ENCODE measurements at places on chromosomes 4 and X.

DNA sequence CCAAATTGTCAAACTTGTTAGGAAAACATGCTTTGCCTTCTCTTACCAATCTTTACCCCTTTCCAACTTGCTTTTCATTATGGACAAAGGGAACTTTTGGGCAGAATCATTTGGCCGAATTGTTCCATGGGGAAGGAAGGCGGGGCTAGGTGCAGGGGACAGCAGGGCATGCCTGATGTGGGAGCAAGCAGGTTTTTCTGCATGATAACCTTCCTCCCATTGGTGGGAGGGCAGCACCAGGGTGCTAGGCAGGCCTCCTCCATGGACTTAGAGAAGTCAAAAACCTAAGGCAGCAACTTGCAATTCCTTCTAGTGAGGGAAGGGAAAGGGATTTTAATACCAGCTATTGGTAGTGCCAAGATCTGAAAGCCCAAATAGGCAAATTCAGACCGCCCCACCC, 260.5 kb downstream of the MAPK10 start:
- no peak for DNase-seq

DNA sequence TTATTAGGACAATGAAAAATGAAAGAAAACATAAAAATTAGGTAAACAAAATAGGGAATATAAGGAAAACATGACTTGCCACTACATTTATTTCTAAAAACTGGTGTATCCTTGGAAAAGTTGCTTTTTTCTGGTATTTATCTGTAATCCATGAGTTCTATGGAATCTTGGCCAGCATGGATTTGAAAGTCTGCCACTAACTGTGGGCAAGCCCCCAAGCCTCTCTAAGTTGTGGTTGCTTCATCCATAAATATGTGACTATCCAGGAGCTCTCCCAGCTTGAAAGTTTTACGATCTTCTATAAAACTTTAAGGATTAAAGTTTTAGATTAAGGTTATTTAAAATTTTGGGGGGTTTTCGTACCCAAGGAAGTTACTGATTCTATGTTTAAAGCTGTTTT, 21.8 kb downstream of the RPS6KA3 start:
- DNase-seq: no peak

DNA sequence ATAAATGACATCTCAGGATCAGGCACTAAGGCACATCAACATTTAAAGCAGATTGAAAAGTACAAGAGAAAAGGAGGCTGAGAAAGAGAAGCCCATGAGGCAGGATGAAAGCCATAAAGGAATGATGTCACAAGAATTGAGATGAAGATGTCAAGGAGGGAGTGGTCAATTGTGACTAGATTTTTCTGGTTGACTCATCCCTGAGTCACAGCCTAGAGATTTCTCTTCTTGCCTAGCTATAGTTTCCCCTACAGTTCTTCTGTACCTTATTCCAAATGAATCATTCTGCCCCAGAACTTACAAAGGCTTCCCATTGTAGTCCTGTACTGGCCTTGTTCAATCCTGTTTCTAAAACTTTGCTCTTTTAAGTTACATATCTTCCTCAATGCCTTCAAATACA, 3.4 kb upstream of the USP53 start:
- no peak for DNase-seq

GRCh38 chr4:47065051-47065481, 33.7 kb downstream of the GABRB1 start:
- peak; percentile 89 for DNase-seq

- no peak for DNase-seq
Observed at GRCh38 chr4:123671636-123672404, 275.2 kb downstream of the SPRY1 start.

DNA sequence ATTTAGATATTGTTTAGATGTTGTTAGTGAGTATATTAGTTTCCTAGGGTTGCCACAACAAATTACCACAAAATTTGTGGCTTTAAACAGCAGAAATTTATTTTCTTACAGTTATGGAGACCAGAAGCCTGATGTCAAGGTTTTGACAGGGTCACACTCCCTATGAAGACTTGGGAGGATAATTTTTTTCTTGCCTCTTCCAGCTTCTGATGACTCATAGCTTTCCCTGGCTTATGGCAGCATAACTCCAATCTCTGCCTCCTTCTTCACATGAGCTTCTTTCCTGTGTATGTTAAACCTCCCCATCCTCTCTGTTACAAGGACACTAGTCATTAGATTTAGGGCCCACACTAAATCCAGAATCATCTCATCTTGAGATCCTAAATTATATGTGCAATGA, 20.9 kb upstream of the RAB40A start:
- no peak for DNase-seq

DNA sequence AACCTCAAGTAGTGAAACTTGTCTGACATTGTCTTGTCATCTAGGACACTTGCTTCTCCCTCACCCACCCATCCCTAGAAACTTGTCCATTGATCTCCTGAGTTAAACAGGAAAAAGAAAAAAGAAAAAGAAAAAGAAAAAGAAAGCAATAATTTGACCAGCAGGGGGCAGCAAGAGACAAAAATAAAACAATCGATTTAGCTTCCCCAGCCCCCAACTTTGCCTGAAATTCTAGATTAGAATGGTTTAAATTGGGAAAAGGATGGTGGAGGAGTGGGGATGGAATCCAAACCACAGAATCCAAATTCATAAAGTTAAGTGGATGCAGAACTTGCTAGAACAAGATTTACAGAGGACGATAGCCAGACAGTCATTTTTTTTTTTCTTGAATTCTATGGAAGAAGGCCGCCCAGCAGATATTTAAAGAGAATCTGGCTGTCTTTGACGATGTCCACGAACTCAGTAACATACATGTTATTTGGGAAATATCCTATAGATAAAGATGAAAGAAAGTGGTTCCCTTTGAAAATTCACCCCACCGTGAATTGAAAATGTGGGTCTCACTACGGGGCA, 282.9 kb downstream of the USP46 start:
- DNase-seq: peak; percentile 69

DNA sequence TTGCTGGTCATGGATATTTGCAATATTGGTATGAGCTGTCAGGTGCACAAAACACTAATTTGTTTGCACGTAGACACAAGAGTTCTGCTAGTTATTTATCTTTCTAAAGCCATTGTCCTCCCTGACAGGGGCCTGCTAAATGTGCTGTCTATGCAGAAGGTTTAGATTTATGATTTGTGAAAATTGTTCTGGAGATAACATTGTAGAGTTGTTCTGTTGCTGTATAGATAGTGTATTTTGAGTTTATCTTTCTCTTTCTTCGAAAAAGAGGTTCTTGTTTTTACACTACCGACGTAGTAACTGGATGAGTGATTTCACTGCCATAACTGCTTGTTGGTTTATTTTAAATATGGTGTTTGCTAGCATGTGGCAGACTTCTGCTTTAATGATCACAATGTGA, 28.5 kb upstream of the FGG start:
- no peak for DNase-seq

DNA sequence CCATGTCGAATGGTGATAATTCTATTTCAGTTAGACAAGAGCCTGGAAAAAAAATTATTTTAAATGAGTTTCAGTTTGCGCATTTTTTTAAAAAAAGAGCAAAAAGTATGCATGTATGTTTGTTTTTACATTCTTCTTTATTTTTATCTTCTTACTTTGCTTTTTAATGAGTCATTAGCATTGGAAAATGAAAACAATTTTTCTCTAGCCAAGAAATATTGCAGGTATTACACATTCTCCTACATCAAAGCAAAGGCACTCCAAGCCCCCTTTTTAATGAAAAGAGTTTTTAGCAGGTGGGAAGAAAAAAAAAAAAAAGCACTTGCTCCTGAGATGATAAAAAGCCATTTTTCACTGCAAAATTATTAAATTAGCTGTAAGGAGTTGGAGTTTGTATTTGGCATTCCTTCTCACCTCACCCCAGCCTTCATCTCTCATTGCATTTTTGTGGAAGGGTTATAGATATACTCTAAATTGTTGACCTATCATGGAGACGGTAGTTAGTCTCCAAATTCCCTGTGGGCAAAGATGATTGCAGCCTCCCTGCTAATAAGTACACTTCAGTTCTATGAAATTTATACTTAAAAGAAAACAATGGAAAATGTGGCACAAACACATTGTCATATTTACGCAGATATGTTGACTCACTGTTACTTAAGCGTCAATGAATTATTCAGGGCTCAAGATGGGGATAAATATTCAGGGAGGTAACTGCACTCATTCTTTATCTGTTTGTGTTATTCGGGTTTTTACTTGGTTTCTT, 43.8 kb downstream of the PALLD start:
- no peak for DNase-seq

DNA sequence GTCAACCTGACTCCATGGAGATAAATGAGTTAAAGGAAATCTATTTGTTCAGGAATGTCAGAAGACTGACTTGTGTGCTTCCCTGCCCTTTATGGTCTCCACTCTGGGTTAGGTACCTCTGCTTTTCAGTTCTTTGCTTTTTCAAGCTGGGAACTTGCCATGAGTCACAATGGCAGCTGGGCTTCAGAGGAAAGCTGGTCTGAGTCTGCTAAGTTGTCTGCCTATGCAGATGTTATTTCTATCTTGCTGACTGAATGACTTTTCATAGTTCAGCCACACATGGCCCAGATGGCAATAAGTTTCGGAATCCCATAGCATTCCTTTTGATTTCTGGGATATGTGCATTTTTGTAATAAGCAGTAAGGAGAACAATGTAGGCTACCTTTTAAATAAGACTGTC, 337.9 kb upstream of the FGF13 start:
- DNase-seq: no peak

- DNase-seq: no peak
Observed at GRCh38 chrX:156002507-156002906, 5.0 kb downstream of the IL9R start.

DNA sequence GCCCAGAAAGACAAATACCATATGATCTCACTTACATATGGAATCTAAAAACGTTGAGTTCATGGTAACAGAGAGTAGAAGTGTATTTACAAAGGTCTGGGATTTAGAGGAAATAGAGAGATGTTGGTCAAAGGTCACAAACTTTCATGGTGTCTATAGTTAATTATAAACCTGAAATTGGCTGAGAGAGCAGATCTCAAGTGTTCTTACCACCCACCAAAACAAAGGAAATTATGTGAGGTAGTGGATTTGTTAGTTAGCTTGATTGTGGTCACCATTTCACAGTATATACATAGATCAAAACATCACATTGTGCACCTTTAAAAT, 186.8 kb downstream of the NWD2 start:
- DNase-seq: no peak

DNA sequence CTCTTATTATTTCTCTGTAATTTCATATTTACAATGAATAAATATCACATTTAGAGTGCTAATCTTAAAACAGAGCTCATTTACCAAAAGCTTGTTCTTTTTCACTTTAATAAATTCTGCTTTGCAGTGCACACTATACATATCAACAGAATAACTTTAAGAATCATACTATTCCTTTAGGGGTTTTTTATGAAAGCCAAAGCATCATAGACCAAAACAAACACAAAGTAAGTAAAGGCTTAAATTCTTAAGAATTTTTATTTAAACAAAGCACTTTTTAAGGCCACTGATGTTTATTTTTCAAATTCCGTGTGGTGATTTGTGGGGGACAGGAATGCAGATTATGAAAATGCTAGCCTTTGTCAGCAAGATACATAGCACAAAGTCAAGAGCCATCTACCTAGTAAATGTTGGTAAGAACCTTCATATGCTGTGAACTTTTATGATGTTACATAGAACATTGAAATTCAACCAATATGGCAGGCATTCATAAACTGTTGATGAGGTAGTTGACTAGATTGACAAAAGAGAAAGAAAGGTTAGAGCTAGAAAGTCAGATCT, 17.8 kb downstream of the TIGD2 start:
- no peak for DNase-seq

GRCh38 chr4:20288047-20288650, 36.4 kb downstream of the SLIT2 start:
- no peak for DNase-seq

- DNase-seq: no peak
Observed at GRCh38 chrX:13022926-13023325, 21.5 kb downstream of the FAM9C start.

GRCh38 chrX:29690061-29690460, 525.3 kb upstream of the MAGEB2 start:
- no peak for DNase-seq

DNA sequence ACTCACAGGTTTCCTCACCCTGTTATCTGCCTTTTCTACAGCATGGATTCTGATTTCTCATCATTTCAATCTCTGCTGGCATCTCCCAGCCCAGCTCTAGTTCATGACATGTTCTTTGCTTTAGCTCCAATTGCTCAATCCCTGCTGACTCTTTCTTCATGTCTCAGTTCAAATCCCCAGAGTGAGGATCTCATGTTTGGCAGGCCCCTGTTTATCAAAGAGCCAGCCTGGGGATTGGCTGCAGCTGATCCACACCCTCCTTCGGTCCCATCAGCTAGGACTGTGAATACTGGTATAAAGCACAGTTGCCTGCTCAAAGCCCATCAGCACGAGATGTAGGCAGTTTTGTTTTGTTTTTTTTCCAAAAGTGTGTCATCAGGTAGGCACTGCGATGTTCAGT, 14.4 kb upstream of the CC2D2A start:
- no peak for DNase-seq

DNA sequence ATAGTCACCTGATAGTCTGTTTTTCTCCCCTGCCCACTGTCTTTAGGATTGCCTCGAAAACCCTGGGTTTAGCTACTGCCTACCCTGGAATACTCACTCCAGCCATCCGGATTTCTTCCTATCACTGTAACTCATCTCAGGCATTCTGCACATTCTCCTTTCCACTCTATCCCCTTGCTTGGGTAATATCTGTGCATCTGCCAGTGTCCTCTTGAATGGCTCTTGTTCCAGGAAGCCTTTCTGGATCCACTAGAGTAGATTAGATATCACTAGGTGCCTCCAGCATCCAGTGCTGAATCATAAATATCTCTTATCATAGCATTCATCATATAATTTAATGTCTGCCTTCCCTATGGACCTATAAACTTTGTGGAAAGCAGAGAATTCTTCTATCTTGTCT, 17.1 kb upstream of the GALNT7 start:
- no peak for DNase-seq

GRCh38 chrX:23187819-23188218, 146.8 kb upstream of the PTCHD1 start:
- no peak for DNase-seq

DNA sequence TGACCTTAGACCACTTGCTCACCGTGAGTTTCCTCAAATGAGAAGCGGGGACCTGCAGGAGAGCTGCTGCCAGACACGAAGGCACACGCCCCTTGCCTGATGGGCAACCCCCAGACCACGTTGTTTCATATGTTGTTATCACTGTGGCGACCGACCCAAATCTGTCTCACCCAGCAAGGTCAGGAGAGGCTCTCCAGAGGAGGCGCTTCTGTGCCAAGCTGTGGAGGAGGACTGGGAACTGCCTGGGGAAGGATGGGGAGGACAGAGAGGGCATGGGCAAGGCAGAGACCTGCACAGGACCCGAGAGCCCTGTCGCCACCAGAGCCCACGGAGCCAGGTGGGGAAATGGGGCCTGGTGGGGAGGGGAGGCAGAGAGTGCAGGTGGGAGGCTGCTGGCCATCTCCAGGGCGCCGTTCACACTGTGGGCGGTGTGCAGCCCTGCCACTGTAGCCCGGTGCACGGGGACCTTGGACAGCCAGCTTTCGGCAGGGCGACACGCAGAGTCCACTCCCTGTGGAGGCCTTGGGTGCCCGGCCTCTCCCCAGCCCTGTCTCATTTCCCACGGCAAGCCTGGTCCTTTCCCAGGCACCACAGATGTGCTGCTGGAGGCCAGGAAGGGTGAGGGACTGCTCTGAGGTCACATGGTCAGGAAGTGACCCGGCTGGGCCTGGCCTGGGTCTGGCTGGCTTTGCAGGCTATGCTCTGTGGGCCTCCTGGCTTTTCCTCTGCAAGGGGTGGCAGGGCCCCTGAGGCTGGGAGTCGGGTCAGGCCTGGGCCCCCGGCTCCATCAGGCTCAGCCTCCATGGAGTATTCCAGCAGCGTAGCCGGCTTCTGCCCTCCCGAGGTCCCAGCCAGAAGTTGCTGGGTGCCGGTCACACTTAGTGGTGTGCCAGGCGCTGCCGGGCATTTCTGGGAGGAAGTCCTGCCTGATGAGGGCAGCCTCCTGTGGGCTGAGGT, 3.2 kb downstream of the HTRA3 start:
- DNase-seq: no peak
